ENCODE measurements at places on chromosomes 2 and 18. TPM values are rescaled to one million over a fixed set of nuclear protein-coding genes. Genes with fewer than 3 reads are reported as not detected.

The PLCL1 gene
- 25.6 TPM for total RNA-seq

The CHAC2 gene
- total RNA-seq, result 1.8 TPM

The CNPPD1 gene
- total RNA-seq, result 31.9 TPM

The TMEM182 gene
- 3.1 TPM for total RNA-seq

The PLA2R1 gene
- 28.3 TPM for total RNA-seq

The NCOA1 gene
- total RNA-seq, result 58.3 TPM

The FTCDNL1 gene
- 3.4 TPM for total RNA-seq

The GAD1 gene
- total RNA-seq, result 5.5 TPM

The OTOF gene
- total RNA-seq, result not detected

The CPO gene
- not detected for total RNA-seq

The TRIM43 gene
- not detected for total RNA-seq

The SP140 gene
- total RNA-seq, result 0.95 TPM

The PSMA8 gene
- not detected for total RNA-seq

The ST8SIA5 gene
- not detected for total RNA-seq

The TOGARAM2 gene
- 2.4 TPM for total RNA-seq

The GALNT14 gene
- total RNA-seq, result 1.6 TPM

The CFAP210 gene
- total RNA-seq, result not detected

The SLC39A10 gene
- total RNA-seq, result 13.1 TPM

The SANBR gene
- total RNA-seq, result 5.1 TPM

The PARD3B gene
- 25.7 TPM for total RNA-seq

The POTEJ gene
- not detected for total RNA-seq

The DES gene
- total RNA-seq, result 302 TPM

The TTN gene
- 7.0 TPM for total RNA-seq

Measured in thoracic aorta (tissue), 2 donors.